ENCODE measurements at places on chromosomes 7 and 10. TPM values are rescaled to one million over a fixed set of nuclear protein-coding genes. Genes with fewer than 3 reads are reported as not detected.

Gene TNS3
- 0.15 TPM for total RNA-seq

DNA sequence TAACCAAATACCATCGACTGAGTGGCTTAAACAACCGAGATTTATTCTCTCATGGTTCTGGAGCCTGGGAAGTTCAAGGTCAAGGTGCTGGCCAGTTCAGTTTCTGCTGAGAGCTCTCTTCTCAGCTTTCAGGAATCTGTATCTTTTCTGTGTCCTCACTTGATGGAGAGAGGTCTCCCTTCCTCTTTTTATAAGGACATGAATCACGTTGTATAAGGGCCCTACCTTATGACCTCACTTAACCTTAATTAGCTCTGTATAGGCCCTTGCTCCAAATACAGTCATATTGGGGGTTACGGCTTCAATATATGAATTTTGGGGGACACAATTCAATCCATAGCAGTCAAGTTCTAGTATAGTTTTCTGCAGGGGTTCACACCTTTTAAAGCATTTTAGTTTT lies 135.2 kb upstream of the ADO start:
- no peaks in the 10 kb centered on the region for H3K36me3 ChIP-seq
- H3K27ac ChIP-seq = no peak overlapping the region
- H3K4me1 ChIP-seq = no peaks in the 10 kb centered on the region

Gene PAPOLB
- not detected for total RNA-seq

- no peak overlapping the region for H3K4me3 ChIP-seq
- DNase-seq = no peak
- H3K27ac ChIP-seq = no peak overlapping the region
- H3K4me1 ChIP-seq = peaks cover 37% of the 10 kb centered on the region
- peaks cover 71% of the 10 kb centered on the region for H3K27me3 ChIP-seq
Measured at GRCh38 chr10:110171032-110171431, 36.4 kb upstream of the MXI1 start.

GRCh38 chr10:132679640-132680039 lies 106.3 kb downstream of the NKX6-2 start:
- H3K27me3 ChIP-seq = no peaks in the 10 kb centered on the region
- no peak overlapping the region for H3K4me3 ChIP-seq
- H3K27ac ChIP-seq = no peak overlapping the region
- peaks cover 9% of the 10 kb centered on the region for H3K4me1 ChIP-seq

GRCh38 chr10:15847481-15847880 lies 12.8 kb downstream of the MINDY3 start:
- no peak overlapping the region for H3K4me3 ChIP-seq
- peaks cover 29% of the 10 kb centered on the region for H3K4me1 ChIP-seq
- no peak overlapping the region for H3K27ac ChIP-seq

Gene DRGX
- not detected for total RNA-seq

Gene TMEM254
- total RNA-seq = 15.0 TPM

DNA sequence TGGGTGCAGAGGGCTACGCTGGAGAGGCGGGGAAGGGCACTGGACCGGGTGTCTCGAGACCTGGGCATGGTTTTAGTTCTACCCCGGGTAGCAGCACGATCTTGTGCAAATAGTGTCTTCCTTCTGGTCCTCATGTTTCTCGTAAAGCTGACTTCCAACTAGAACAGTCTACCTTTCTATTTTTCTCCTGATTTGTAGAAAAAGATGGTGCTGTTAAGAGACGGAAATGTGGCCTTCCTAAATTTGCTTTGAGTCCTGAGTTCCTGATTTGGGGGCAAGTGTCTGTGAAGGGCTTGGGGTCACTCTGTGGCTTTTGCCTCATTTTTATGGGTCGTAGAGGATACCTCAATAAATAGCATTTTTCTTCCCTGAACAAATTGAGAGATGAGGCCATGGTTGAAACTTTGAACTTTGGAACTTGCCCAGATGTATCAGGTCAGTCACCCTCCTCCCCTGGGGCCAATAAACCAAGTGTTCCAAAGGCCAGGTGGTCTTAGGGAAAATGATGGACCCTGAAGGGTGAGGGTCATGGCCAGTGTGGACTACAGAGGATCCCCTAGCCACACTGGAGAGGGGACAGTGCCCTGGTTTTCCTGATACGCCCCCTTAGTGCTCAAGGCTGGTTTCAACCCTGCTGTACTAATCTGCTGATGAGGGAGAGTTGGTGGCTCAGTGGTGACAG lies 45.2 kb downstream of the GRK5 start:
- H3K4me3 ChIP-seq = no peak overlapping the region
- H3K27ac ChIP-seq = no peak overlapping the region
- no peaks in the 10 kb centered on the region for H3K27me3 ChIP-seq
- no peaks in the 10 kb centered on the region for H3K36me3 ChIP-seq
- peaks cover 20% of the 10 kb centered on the region for H3K4me1 ChIP-seq
- DNase-seq = no peak

DNA sequence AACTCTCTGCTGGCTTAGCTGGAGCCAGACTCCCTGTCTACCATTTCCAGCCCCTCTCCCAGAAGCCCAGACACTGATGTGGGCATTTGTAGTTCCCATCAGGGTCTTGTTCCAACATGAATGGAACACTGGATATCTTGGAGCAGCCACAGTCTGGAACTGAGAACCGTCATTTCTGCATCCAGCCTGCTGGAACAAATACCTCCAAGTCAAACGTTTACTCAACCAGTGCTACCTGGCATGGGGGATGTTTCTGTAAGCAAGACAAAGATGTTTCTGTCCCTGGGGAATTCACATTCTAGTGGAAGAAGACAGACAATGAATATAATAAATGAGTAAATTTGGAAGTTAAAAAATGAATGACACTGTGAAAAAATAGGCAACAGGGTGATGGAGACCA lies 70.8 kb upstream of the ZNF438 start:
- H3K4me1 ChIP-seq = peaks cover 40% of the 10 kb centered on the region
- no peak overlapping the region for H3K27ac ChIP-seq
- H3K4me3 ChIP-seq = no peak overlapping the region
- H3K36me3 ChIP-seq = no peaks in the 10 kb centered on the region
- no peak for DNase-seq

Gene CLRN3
- not detected for total RNA-seq

- H3K4me3 ChIP-seq = no peak overlapping the region
- no peaks in the 10 kb centered on the region for H3K36me3 ChIP-seq
- H3K27me3 ChIP-seq = no peaks in the 10 kb centered on the region
- H3K4me1 ChIP-seq = no peaks in the 10 kb centered on the region
- H3K27ac ChIP-seq = no peak overlapping the region
Measured at GRCh38 chr10:9449530-9449929, 1395.0 kb downstream of the GATA3 start.

Gene FAM25A
- not detected for total RNA-seq

DNA sequence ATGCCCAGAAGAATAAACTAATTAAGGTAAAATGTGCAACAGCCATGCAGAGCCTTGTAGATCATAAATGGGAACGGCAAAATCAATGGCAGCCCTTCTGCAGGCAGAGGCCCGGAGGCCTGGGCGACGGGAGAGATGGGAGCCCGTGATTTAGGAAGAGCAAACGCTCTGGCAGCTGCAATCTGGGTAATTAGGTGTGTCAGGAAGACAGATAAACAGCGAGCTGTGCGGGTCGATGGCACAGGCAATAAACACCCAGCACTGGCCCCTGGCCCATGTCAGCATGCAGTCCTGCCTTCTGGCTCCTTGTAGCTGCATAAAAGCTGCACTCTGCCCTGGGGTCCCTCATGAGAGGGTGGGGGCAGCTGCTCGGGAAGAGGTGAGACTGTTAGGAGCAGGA lies 78.0 kb downstream of the GOLGA7B start:
- no peaks in the 10 kb centered on the region for H3K4me1 ChIP-seq
- no peak overlapping the region for H3K27ac ChIP-seq
- H3K27me3 ChIP-seq = peaks cover 20% of the 10 kb centered on the region
- H3K36me3 ChIP-seq = no peaks in the 10 kb centered on the region
- H3K4me3 ChIP-seq = no peak overlapping the region

DNA sequence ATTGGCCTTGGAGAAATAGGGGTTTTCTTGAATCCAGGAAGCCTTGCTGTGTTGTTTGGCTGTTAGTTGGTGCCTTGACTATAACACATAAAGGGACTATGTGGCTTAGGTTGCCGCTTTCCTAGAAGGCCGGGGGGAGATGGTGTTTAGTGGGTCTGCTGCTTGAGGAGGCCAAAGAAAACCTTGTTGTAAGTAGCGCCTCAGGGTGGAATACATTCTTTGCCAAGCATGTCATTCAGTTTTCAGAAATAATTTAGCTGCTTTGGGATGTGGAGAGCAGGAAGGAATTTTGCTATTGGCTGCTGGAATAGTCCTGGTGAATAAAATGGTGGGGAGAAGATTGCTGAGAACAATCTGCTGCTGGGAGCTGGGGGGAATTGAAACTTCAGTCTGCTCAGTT lies 132.9 kb upstream of the WNT16 start:
- H3K4me3 ChIP-seq = no peak overlapping the region
- H3K27ac ChIP-seq = no peak overlapping the region
- H3K27me3 ChIP-seq = peaks cover 3% of the 10 kb centered on the region
- H3K4me1 ChIP-seq = no peaks in the 10 kb centered on the region
- DNase-seq = no peak

DNA sequence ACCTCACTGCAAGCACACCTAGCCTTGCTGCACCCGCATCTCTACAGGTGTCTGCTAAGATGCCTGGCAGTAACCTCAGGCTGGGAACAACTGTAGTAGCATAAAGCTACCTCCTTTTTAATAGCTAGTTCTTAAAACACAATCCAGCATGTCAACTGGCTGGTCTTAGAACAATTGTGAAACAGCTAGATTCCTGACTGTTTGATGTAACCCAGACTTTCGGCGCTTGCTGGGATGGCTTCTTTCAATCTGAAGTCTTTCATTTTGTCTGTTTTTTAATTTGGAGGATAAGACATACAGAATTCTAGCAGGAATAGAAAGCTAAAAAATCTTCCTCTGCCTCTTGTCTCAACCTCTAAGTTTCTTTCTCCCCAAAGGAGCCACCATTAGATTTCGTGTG lies 59.8 kb downstream of the GSDME start:
- H3K27me3 ChIP-seq = no peaks in the 10 kb centered on the region
- no peak overlapping the region for H3K27ac ChIP-seq
- H3K4me3 ChIP-seq = no peak overlapping the region
- no peaks in the 10 kb centered on the region for H3K36me3 ChIP-seq

Gene KIFBP
- 18.3 TPM for total RNA-seq

Gene DGKI
- total RNA-seq = 0.53 TPM
